ENCODE measurements at places on chromosomes 3 and 15.

DNA sequence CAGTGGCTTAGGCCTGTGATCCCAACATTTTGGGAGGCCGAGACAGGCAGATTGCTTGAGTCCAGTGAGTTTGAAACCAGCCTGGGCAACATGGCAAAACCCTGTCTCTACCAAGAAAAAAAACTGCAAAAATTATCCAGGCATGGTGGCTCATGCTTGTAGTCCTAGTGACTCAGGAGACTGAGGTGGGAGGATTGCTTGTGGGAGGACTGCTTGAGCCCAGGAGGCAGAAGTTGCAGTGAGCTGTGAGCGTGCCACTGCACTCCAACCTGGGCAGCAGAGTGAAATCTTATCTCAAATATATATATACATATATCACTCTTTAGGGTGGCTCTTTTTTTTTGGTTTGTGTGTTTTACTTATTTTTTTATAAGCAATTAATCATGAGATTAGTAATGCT is 83.7 kb upstream of the WDR72 start:
- no peak for DNase-seq

DNA sequence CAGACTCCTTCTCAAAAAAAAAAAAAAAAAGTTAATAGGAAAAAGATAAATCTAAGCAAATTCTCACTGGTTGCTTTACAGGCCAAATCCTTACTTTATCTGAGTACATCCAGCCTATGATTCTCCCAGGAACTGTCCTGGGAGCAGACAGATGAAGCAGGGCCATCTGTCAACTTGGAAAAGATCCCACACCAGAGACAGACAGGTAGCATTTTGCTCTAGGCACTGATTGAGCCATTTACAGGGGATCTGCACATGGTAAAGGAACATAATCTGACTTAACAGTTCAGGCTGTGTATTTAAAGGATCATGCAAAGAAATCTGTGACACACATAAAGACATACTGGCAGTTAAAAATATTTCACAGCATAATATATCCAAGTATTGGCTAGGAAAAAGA is 1006.5 kb downstream of the TBL1XR1 start:
- DNase-seq, result no peak

DNA sequence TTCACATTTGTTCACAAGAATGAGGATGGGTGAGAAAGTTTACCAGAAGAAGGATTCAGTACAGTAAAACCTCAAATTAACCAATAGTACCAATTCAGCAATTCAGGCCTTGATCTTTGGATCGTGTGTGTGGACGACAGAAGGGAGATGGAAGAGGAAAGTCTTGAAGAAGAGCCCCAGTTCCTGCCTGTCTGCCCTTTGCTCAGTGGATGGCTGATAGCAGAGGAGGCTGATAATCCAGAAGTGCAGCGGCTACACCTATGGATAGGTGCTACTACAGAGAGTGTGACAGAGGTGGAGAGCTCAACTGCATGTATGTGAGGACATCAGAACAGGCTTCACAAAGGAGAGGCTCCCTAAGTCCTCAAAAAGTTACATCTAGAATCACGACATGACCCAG is 29.2 kb upstream of the PLXND1 start:
- DNase-seq, result no peak

DNA sequence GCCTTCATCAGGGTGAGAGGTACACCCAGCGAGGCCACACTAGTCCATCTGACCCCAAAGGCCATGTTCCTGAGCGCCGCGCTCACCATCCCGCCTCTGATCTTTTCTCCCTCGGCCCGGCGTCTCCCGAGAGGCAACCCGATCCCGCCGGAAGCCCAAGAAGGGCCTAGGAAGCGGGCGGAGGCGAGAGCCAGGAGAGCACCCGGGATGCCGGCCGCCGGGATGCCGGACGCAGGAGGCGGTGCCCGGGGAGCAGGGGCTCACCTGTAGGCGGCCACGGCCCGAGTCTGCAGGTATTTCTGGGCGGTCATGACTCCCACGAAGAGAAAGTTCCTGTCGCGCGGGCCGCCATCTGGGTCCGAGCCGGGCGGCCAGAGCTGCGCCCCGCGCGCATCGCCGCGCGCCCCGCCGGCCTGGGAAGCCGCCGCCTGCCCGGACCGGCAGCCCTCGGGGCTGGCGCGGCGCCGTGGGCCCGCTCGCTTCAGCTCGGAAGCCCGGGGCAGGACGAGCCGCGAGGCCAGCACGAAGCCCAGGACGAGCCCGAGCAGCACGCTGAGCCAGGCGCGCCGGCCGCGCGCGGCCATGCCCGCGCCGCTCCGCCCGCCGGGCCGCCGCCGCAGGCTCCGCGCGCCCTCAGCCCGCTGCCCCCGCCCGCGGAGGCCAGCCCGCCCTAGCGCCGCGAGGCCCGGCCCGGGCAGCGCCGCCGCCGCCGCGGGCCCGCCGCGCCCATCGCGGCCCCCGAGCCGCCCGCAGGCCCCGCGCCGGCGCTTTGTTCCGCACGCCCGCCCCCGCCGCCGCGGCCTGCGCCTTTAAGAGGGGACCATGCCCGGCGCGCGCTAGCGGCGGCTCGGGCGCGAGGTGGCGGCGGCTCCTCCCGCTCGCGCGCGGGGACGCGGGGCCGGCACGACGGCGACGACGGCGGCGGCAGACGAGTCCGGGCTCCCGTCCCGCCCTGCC is 697 bp downstream of the CHSY1 start:
- DNase-seq, result peak; percentile 46

DNA sequence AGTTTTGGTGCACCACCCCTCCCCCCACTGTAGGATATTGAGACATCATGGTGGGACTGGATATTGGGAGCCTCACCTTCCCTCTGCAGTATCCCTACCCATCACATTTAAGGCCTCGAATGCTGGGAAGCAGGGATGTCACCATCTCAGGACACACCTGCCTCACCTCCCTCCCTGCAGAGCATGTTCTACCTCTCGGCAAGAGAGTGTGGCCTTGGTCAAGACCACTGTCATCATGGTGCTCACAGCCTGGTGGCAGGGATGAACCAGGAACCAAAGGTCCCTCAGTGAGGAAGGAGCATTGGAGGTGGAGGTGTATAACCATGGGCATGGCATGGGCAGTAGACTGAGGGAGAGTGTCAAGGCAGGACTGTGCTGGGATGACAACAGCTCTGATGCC is 104.8 kb downstream of the CORO2B start:
- no peak for DNase-seq

DNA sequence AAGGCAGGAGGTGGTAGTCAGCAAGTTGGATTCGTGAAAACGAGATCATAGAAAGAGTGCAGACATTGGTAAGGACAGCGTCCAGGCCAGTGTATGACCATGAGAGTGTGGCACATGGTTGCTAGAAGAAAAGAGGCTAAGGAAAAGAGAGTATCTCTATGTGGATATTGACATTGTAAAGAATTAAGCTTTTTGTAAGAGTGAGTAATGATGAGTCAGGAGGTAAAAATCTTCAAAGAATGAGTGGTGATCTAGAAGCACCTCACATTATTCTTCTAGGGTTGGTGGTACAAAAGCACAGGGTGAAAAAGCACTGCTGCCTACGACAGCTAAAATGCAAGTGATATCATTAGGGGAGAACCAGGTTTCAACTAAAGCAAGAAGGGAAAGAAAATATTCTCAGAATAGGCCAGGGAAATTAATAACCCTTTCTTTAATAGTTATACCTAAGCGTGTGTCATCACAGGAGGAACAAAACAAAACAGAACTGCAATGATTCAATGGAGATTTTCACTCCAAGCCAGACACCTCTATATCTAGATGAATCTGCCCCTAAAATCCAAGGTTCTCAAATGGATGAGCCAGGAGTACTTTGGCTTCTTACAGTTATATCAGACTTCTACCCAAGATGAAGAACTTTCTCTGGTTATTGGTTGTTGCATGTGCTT is 884.7 kb downstream of the NAALADL2 start:
- no peak for DNase-seq

GRCh38 chr15:58182460-58183163 is 44.4 kb downstream of the AQP9 start:
- DNase-seq, result peak; percentile 56

GRCh38 chr3:133998691-133999241 is 31.0 kb downstream of the SLCO2A1 start:
- no peak for DNase-seq

GRCh38 chr15:59434481-59434880 is 3.5 kb upstream of the FAM81A start:
- DNase-seq, result no peak

GRCh38 chr3:12752809-12753208 is 6.2 kb downstream of the TMEM40 start:
- DNase-seq, result no peak

GRCh38 chr15:94485148-94485719 is 253.9 kb downstream of the MCTP2 start:
- no peak for DNase-seq

GRCh38 chr3:192433704-192434103 is 293.6 kb downstream of the FGF12 start:
- no peak for DNase-seq

DNA sequence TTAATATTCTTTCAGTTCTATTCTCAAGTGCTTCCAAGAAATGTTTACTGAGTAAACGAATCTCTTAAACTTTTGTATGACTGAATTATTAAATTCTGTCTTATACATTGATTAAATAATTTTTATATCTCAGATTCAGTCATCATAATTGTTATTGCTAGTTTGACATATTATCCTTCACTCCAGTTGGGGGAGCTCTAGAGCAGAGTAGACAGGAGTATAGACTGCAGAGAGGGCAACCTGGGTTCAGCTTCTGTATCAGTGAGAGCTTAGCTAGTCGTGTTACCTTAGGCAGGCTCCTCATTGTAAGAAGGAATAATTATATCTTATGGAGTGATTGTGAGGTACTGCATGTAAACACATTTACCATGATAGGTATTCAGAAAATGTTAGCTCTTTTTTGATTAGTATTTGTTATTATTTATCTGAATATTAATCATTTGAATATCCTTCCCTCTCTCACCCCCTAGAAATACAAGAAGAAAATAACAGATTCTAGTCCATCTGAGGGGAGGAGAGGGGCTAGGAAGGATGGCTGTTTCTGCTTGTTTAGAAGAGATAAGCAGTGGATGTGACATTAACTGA is 31.0 kb upstream of the ZCWPW2 start:
- DNase-seq, result peak; percentile 28

- no peak for DNase-seq
These were observed 124.1 kb upstream of the THBS1 start for GRCh38 chr15:39456582-39457330.

GRCh38 chr3:150743508-150743907 is 19.5 kb downstream of the SIAH2 start:
- DNase-seq, result no peak

DNA sequence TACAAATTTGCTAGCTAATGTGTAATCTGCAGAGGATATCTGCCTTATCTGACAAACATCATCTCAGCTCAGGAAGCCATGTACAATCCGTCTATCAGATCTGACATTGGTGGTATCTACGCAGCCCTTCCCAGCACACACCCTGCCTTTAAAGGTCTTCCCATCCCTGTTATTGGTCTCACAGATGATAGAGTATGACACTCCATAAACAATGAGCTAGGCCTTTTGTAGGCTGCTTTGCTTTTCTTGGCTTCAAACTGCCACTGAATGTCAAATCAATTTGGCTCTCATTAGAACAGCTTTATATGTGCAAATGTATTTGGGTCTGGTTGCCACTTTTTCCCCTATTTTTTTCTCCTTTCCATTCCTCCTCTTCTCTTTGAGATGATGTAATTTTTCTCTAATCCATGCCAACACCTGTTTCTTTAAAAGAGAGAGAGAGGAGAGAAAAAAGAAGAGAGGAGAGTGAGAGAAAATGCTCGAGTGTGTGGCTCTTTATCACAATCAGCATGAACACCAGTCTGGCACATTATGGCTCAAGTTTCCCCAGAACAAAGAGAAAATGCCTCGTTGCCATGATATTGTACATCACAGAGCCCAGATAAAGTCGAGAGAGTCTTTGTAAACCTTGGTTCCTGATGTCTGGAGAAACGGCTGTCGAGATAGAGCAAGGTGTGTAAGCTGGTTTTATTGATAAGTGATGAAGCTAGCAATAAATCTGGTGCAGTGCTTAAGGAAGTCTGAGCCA is 80.8 kb upstream of the DPH6 start:
- DNase-seq, result no peak

Data from stimulated activated CD8-positive, alpha-beta memory T cell treated with anti-CD3 and anti-CD28 coated beads, Interleukin-4, amount 100 ng/mL, for 48 hours (primary cell).